ENCODE measurements at places on chromosomes 5 and 9.

DNA sequence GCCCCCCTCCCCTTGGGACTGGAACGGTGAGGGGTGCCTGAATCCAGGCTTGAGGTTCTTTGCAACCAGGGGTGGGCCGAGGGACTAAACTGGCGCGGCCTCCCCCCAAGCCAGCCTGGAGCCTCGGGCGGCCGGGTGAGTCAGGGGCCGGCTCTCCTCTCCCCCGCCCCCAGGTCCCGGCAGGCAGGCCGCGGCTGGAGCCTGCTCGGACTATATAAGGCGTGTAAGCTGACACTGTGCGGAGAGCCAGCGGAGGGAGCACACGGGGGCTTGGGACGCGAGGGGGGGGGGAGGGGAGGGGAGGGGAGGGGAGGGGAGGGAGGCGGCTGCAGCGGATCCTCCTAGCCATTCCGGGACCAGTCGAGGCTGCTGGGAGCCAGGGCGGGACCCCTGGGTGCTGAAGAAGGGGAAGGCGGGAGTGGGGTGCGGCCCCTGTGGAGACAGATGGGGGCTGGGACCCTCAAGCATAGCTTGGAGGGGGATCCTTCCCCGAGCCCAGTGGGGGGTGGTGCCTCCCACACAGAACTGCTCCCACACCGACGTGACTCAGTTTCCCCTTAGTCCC is 595 bp downstream of the PDLIM7 start:
- DNase-seq, result no peak

DNA sequence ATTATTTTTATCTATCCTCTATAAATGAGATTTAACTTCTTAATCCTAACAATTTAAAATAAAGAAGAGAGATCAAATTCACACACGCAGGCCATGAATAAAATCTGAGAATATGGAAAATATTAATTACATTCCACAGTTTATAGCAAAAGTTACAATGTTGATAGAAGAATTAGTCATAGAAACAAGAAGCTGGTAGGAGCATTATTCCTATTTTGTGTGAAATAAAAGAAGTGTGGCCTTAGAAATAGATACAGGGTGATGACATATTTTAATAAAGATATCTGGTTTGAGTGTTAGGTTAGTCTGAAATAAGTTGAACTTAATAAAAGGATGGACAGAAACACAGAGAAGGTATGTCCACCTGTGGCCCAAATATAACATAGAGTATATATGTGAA is 790.4 kb upstream of the NUDT12 start:
- DNase-seq, result no peak

DNA sequence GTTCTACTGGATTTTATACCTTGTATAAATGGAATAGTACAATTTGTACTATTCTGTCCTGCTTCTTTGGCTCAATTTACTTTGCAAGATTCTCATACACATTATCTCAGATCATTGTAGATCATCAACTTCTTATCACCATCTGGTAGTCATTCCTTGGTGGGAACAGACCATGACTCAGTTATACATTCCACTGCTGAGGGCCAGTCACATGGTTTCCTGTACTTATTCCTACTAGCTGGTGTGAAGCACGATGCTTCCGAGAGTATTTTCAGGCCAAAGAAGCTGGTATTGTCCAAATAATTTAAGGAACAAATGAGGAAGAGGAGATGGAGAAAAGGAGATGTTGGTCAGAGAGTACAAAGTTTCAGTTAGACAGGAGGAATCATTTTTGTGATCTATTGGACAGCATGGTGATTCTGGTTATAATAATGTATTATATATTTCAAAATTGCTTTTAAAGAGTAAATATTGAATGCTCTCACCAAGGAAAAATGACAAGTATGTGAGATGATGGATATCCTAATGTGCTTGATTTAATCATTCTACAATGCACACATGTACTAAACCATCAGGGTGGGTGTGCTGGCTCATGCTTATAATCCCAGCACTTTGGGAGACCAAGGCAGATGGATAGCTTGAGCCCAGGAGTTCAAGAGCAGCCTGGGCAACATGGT is 124.1 kb downstream of the SYK start:
- no peak for DNase-seq

- DNase-seq, result no peak
Measured at GRCh38 chr5:51843893-51844292, 460.6 kb downstream of the ISL1 start.

- no peak for DNase-seq
Measured at GRCh38 chr9:125700791-125701190, 6.2 kb downstream of the MAPKAP1 start.

DNA sequence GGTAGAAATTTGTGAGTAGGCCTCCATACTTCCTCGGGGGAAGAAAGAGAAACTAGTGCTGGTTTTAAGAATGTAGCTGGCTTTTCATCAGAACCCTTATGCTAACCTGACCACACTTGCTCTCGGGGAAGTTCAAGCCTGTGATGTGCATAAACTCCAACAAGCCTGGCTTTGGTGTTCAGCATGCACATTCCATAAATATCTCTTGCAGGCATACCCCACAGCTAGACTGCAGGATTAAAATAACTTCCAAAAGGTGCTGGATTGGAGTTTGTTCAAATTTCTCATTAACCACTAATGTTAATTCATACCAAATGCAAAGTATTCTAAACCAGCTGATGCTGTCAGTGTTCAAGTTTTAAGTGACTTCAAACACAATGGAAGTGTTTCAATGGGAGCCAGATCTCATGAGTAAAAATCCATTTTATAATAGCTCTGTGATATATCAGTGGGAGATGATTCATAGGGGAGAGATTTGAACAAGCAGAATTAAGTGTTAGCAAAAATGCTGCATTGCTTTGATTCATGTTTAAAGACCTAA is 79.4 kb downstream of the NPR3 start:
- DNase-seq, result no peak

GRCh38 chr9:127847833-127848755 is 6.4 kb downstream of the ENG start:
- no peak for DNase-seq

DNA sequence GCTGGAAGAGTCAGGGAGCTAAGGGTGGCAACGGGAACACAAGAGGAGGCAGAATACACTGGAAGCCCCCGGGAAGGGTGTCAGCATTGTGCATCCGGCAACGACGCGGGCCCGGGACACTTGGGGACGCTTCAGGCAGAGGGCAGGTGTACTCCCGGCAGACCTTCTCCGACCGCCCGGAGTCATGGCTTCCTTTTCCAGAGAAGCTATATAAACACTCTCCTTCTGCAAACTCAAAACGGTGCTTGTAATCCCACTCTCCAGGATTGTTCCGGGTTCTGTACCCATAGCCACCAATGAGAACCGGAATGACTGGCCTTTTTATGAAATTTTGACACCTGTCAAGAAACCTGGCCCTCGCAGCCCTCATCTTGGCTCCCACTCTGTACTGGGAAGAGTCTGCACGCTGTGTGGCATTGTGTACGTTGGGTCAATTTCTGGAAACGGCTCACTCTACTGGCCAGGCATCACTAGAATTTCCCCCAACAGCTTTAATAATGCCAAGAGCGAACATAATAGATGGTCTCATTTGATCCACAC is 462 bp upstream of the MCC start:
- no peak for DNase-seq

- DNase-seq, result no peak
Measured at GRCh38 chr5:52811067-52811749, 23.5 kb downstream of the ITGA1 start.

GRCh38 chr9:70419556-70420440 is 5.3 kb upstream of the KLF9 start:
- peak; percentile 74 for DNase-seq

DNA sequence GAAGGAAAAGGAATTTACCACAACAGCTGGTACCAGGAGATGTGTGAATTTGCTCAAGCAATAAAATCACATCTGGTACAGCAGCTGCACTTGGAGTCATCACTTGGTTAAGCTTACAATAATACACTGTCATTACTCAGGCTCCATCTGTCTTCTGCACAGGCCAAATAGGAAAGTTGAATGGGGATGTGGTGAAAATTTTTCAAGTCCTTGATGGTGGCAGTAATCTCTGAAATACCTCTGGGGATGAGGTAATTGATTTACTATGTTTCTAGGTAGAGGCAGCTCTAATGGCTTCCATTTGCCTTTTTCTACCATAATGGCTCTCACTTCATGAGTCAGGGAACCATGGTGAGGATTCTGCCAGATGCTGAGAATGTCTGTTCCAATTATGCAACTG is 206.8 kb upstream of the ATP10B start:
- no peak for DNase-seq

DNA sequence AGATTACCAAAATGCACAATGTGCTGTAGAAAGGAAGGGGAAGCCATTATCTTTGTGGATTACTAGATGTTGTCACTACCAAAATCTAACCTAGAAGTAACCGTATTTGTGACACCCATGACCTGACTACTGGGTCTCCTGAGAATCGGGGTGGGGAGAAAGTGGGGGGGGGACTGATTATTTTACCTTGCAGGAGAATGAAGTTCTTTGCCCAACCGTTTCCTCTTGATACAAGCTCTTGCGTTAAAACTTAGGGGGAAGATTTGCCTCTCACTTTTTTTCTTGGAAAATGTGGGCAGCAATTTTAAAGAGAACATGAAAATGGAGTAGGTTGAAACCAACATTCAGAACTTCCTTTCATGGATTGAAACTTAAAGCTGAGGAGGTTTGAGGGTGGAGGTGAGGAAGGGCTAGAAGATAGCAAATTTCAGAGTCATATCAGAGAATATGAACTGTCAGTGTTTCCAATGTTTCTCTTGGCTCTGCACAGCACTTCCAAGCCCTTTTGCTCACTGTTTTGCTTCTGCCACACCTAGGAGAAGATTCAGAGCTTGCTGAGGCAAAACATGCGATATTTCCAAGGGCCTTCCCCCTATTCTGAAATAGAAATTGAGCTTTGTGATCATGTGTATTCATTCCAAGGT is 280.8 kb downstream of the AOPEP start:
- DNase-seq, result no peak

All from activated T-helper 1 cell treated with anti-CD3 and anti-CD28 coated beads, Interleukin-12 subunit alpha, Interleukin-12 subunit beta, Interleukin-2, Interleukin-4 antibody, amounts not matched to agents 30 ng/mL and 10 ng/mL and 1 ng/mL, durations not matched to agents 14 hours and 24 hours and 36 hours (primary cell).